ENCODE measurements at places on chromosomes 3 and 15.

GRCh38 chr3:20073683-20074082 lies 33.4 kb downstream of the KAT2B start:
- no peak for DNase-seq

DNA sequence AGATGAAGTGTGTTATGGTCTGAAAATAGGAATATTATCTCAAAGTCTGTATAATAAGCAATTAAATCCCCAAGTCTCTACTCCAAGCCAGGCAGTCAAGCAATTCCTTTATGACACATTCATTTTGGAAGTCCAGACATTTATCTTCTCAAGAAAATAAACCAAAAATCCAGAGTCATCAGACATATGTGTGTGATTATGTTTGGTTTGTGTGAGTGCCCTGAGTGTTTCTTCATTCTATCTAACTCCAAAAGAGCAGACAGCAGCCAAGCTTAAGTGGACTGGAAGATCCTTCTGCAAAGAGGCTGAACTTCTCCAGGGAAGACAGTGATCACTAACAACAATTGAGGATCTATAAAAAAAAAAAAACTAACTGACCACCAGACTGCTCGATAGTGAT lies 239.8 kb downstream of the STAG1 start:
- DNase-seq, result no peak

DNA sequence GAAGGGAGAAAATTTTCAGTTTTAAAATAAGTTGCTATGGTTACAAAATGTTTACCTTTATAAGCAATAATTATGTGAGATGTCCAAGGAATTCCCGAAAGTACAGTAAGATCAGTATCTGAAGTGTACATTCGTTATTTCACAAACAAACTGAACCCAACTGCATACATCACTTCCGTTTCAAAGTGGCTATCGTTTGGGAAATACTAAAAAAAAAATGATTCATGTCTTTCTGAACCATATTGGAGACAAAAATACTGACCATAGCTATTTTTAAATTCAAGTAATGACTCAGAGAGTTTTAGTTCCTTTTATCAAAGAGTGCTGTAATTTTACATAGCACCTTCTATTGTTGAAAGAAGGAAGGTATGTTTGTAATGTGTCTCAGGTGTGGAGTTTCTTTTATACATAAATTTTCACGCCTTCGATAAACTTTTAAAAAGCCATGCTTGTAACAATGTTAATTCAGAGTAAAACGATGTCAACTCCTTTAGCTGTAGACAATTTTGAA lies 8.0 kb upstream of the ANKRD28 start:
- no peak for DNase-seq

DNA sequence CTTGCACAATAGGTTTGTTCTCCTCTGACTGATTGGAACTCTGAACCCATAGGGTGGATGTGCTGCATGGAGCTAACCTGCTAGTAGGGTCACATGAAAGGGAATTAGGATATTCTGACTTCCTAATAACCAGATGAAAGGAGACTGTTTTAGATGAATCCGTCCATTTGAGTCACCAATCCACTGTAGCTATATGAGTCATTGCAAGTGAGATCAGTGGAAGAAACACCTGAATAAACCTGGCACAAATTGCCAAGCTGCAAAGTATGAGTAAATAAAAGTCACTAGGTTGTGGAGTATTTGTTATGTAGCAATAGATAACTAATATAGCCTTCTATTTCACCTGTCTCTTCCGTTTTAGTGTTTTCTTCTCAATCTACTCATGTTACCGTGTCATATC lies 584.4 kb downstream of the PDCD6IP start:
- no peak for DNase-seq

GRCh38 chr3:50245251-50245745 lies 9.3 kb downstream of the GNAI2 start:
- DNase-seq, result no peak

DNA sequence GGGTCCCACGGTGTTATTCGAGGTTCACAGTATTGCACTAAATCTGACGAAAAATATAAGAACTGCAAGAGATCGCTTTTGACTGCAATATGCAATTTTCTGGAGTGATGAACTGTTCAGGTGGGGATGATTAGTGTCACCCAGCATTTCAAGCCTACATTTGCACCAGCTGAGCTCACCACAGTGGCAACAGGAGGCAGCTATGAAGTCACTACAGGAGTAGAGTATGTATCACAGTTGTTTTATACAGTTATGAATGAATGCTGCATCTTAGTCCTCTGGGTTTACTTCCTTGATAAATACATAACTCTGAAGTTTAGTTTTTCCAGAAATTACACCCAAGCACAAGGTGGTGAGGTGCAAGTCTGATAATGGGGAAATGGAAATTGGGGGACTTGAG lies 69.6 kb downstream of the CHSY1 start:
- no peak for DNase-seq

DNA sequence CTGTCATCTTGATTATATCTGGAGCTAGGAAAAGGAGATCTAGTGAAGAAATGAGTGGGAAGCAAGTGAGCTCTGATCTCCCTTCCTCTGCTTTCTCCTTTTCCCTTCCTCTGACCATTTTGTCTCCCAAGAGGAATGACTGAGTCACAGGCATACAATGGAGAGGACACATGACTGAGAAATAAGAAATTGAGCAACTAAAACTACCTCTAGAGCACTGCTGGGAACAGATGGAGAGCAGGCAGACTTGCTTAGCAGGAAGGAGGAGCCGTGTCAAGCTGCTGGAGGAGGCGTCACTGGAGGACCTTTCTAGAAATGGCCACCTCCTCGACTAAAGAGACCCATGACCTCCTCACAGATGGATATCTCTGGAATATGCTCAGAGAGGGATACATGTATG lies 66.9 kb upstream of the MYO5C start:
- DNase-seq, result no peak

GRCh38 chr3:18061737-18062656 lies 319.6 kb upstream of the TBC1D5 start:
- no peak for DNase-seq

DNA sequence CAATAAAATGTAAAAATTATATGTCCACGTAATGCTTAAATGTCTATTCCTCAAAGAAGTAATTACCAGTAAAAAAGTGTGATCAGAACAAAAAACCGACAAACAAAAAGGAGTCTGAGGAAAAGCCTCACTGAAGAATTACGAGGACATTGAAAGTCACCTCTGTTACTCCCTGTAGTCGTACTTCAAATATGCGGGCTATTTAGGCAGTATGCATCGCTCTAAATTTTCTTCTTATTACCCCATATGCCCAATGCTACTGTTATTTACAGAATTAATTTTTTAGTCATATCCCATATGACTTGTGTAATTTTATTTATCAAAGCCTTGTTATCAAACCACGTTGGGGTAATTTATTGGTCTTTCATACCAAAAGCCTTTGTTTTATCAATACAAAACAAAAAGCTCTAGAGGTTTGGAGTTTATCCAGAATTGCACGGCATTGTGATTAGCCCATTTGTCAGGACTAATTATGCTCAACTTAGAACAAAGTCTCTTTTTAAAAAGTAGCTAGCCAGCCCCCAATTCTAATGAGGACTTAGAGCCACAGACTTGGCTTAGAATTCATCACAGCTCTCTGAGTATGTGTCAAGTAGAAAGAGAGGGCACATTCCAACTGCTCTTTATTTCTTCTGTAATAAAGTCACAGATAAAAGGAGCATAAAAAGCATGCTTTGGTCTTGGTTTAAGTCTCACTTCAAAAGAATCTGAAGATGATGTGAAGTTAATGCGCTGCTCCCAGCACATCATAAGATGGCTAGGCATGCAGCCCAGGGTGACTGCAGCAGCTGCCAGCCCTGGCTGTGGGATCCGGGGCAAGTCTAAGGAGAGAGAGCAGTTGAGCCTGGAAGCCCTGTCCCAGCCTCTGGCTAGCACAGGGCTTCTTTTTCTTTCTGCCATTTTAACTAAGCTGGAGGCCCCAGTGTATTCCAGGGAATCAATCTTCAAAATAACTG lies 521.0 kb downstream of the GABRG3 start:
- no peak for DNase-seq

DNA sequence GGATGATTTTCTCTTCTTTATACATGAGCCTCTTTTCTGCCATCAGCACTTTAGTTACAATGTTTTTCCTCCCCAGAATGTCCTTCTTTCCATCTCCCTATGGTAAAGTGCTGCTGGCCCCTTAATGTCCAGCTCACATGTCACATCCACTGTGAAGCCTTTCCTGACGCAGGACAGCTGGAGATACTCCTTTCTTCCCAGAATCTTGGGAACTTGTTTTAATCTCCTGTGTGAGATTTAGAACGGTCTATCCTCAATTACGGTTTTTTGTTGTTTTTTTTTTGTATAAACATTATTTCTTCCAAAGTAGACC lies 147.7 kb upstream of the TSC22D2 start:
- DNase-seq, result no peak

DNA sequence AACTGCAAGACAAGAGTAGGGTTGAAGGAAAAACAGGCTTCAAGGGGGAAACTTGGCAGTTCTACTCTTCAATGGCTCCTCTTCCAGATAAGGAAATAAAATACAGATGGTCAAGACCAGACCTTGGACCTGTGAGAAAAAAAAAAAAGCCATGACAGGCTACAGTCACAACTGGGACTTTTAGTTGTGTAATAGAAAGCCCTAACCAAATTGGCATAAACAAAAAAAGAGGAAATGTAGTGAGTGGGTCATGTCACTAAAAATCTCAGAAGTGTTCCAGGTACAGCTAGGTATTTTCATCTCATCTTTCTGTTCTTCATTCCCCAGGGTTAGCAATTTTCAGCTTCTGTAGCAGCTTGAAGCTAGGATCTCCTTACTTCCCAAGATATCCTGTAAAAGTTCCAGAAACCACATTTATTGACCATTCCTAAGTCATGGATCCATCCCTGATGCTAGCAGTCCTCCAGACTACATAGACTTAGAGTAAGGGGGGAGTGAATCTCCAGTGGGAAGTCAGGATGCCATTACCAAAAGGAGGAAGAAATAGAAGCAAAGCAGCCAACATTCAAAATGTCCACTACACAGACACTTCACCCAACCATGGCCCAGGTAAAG lies 61.0 kb upstream of the CSTA start:
- DNase-seq, result no peak
